ENCODE measurements at places on chromosomes 5 and 9.

GRCh38 chr9:95134457-95134881 is 183.0 kb downstream of the FANCC start:
- DNase-seq, result no peak

GRCh38 chr9:108750661-108751215 is 105.0 kb downstream of the ACTL7B start:
- no peak for DNase-seq

- DNase-seq, result no peak
These were observed 80.1 kb downstream of the MTREX start for GRCh38 chr5:55387865-55388264.

- no peak for DNase-seq
These were observed 258.7 kb upstream of the ACTBL2 start for GRCh38 chr5:57741336-57741735.

- no peak for DNase-seq
These were observed 63.4 kb downstream of the PSD2 start for GRCh38 chr5:139859013-139859412.

DNA sequence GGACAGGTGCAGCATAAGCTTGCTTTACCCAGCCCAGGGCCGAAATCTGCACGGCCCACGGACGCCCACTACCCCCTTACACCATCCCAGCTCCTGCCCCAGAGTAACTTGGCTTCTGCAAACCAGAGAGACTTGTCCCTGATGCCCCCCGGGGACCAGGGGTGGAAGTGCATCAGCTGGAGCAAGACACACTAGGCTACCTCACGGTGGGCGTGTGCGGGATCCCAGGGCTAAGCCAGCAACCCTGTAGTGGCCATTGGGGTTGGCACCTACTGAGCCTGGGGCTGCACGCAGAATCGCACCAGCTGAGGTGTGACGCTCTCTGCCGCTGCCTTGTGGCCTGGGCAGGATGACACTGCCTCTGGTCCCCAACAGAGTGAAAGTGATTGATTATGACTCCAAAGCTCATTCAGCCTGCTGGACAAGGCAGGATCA is 6.1 kb upstream of the ZNF79 start:
- DNase-seq, result no peak

DNA sequence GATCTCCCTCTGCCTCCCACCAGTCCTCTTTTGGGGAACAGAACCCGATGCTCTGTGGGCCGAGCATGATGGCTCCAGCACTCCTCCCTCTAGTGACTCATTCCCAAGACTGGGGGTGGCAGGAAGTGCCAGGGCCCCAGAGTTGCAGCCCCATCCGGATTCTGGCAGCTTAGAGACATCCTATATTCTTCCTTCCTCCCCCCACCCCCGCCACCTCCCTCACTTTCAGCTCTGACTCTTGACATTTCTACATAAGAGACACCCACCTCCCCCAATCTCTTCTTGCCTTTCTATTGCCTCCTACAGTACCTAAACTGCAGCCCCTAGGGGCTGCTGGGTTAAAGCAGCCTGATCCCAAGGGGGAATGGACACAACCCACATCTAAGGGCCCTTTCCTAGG is 47.1 kb upstream of the MATR3 start:
- DNase-seq, result peak; percentile 35

DNA sequence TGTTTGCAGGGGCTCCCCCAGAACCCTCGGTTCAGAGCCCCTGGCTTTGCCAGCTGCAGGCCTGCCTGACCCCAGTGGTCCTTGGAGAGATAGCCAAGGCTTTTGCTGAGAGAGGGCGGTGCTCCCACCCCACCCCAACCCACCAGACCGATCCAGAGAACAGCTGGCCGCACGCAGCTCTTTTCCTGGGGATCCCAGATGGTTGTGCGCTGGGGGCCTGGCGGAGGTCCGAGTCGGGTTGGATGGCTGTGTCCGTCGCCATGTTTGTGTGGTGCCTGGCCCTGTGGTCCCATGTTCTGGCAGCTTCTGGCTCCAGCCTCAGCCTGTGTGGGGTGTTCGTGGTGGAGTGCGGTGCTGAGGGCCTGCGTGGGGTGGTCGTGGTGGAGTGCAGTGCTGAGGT is 97.5 kb downstream of the RXRA start:
- DNase-seq, result no peak

- DNase-seq, result no peak
These were observed 608.4 kb downstream of the TLE1 start for GRCh38 chr9:81080900-81081299.

DNA sequence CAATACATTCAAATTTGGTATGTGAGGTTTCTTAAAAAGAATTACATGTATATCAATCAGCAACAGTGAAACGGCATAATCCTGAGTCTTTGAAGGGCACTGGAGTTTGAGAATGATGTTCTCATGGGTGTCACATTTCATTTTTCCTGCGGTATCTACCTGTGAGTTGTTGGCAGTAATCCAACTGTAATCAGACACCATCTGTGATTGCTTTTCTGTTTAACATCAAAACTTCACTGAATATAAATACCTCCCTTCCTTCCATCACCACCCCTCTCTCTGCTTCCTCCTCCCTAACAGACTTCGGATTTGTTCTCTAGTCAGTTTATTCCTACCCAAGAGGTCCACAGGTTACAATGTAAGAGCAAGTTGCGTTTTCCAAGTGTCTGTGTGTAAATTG is 275.2 kb upstream of the PCSK5 start:
- DNase-seq, result no peak

GRCh38 chr9:135160862-135161261 is 73.4 kb downstream of the OLFM1 start:
- DNase-seq, result no peak

- no peak for DNase-seq
These were observed 41.3 kb downstream of the MAP3K1 start for GRCh38 chr5:56856541-56857178.

DNA sequence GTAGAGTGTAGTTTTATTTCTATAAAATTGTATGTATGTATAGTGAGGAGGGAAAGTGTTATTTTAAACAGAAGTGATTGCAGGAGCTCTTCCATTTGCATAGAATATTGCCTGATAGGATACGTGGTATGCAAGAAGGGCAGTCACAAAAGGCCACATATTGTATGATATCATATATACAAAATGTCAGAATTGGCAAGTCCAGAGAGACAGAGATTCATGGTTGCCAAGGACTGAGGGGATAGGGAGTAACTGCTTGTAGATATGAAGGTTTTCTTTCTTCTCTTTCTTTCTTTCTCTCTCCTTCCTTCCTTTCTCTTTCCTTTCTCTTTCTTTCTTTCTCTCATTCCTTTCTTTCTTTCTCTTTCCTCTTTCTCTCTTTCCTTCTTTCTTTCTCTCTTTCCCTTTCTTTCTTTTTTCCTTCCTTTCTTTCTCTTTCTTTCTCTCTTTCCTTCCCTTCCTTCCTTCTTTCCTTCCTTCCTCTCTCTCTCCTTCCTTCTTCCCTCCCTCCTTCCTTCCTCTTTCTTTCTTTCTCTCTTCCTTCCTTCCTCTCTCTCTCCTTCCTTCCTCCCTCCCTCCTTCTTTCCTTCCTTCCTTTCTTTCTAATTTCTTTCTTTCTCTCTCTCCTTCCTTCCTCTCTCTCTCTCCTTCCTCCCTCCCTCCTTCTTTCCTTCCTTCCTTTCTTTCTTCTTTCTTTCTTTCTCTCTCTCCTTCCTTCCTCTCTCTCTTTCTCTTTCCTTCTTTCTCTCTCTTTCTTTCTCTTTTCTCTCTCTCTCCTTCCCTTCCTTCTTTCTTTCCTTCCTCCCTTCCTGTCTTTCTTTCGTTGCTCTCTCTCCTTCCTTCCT is 24.5 kb upstream of the WDR38 start:
- no peak for DNase-seq

- DNase-seq, result no peak
These were observed 63.0 kb downstream of the PBX3 start for GRCh38 chr9:125810161-125810560.

- DNase-seq, result no peak
These were observed 34.0 kb upstream of the NCS1 start for GRCh38 chr9:130138171-130138653.

GRCh38 chr9:7988644-7989280 is 189.2 kb upstream of the DMAC1 start:
- DNase-seq, result no peak

GRCh38 chr5:107826311-107827000 is 155.7 kb upstream of the EFNA5 start:
- no peak for DNase-seq

GRCh38 chr5:96905864-96906263 is 29.6 kb downstream of the ERAP2 start:
- no peak for DNase-seq
